ENCODE measurements at places on chromosomes 16 and 17.

- no peak for DNase-seq
Measured at GRCh38 chr16:57941016-57941664, 29.8 kb downstream of the CNGB1 start.

DNA sequence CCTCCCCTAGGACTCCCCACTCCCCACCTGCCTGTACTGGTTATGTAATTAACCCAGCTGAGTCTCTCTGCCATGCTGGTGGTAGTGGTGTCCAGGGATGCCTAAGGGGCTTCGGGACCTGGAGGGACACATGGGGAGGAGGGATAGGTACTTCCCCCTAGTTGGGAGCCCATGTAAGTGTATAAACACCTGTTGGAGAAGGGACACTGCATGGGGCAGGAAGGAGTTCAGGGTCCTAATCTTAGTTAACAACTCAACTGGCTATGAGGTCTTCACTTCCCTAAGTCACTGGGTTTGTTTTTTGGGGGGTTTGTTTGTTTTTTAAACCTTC is 1.3 kb downstream of the RASL10B start:
- no peak for DNase-seq

- DNase-seq = no peak
Measured at GRCh38 chr16:87445486-87445885, 47.3 kb downstream of the ZCCHC14 start.

DNA sequence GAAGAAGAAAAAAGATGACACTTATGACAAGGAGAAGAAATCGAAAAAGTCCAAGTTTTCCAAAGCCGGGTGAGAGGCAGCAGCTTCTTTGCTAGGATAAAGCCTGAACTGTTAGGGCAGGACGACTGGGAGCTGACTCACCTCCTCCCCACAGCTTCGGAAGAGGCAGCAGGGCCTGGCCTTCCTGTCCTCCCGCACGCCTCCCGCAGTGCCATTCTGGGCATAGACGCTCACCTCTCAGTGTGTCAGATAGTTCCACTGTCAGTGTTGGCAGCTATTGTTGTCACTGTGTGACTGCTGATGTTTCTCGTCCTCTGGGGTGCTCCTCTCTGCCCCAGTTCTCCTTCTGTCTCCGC is 12.6 kb downstream of the UBN1 start:
- no peak for DNase-seq

DNA sequence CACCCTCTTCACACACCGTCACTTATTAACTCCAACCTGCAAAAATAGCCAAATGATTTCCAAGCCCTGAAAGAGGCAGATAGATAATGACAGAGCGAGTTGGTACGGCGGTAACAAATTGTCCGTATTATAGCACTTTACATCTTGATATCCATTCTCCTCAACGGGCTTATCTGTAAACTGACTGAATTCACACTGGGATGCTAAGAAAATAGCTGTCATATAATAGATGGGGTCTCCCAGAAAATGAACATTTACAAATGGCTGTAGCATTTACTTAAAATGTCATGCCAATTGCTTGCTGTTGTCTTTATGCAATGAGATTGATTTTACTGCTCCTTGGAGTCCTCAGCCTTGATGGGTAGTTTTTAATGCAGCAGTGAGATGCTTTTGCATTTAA is 225.8 kb upstream of the SDK2 start:
- DNase-seq = no peak

- DNase-seq = peak; percentile 27
Measured at GRCh38 chr17:27569257-27569722, 61.7 kb upstream of the LGALS9 start.

- DNase-seq = no peak
Measured at GRCh38 chr16:59840169-59840568, 1106.1 kb upstream of the GOT2 start.

DNA sequence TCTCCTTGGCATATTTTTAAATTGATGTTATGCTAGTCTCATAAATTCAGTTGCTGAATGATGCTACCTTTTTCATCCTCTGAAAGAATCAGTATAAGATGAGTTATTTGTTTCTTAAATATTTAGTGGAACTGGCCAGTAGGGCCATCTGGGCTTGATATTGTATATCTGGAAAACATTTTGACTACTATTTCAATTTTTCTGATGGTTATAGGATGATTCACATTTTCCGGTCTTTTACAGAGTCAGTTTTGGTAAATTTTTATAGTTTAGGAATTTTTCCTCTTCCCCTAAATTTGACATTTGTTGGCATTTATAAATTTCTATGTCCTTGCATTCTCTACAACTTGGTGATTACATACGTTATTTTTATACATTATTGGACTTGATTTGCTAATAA is 296.3 kb upstream of the AXIN2 start:
- DNase-seq = no peak
